ENCODE measurements at places on chromosomes 2 and 18.

DNA sequence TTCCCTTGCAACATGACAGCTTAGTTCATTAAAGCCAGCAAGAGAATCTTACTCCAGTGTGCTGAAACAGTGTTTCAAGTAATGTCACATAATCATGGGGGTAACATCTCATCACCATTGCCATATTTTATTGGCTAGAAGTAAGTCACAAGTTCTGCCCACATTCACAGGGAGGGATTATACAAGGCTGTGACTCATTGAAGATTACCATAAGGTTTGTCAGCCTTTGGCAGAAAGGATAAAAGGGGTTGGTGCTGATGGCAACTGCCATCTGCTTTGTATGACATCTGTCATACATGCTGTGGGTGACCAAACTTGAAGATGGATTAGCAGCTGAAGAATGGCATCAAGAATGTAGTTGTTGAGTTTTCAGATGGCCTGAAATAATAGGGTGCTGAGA is 61.2 kb downstream of the KCNE4 start:
- no peak for DNase-seq

DNA sequence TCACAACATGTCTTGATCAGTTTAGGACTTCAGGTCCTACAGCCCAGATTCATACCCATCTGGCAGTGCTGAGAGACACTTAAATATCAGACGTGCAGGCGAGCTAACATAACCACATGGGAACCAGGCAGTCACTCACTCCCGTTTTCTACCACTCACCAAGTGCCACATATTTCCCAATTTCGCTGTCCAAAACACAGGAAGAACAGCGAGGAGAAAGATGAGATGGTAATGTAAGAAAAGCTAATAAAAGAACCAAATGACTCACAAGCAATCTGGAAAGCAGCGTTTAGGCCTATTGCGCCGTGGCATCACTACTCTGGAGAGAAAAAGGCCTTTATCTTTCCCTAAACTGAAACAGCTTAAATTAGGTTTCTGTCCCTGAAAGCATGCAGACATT is 647.8 kb upstream of the SLC39A10 start:
- DNase-seq = no peak

GRCh38 chr2:105291981-105292380 is 37.6 kb downstream of the TGFBRAP1 start:
- DNase-seq = no peak

- no peak for DNase-seq
These were observed 130.3 kb downstream of the MGAT5 start for GRCh38 chr2:134384131-134384530.

DNA sequence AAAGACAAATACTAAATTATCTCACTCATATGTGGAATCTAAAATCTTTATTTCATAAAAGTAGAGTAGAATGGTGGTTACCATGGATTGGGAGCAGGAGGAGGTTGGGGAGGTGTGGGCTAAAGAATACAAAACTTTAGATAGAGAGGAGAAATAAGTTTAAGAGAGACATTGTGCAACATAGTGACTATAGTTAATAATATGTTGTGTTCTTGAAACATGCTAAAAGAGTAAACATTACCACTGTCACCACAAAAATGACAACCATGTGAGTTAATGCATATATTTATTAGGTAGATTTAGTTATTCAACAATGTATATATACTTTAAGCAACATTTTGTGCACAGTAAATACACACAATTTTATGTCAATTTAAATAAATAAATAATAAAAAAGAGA is 128.5 kb upstream of the COL3A1 start:
- no peak for DNase-seq

GRCh38 chr18:62637403-62637802 is 77.9 kb upstream of the PHLPP1 start:
- no peak for DNase-seq

GRCh38 chr18:650428-650858 is 7.0 kb upstream of the TYMS start:
- no peak for DNase-seq

- no peak for DNase-seq
These were observed 68.8 kb downstream of the VPS54 start for GRCh38 chr2:63950414-63950813.

DNA sequence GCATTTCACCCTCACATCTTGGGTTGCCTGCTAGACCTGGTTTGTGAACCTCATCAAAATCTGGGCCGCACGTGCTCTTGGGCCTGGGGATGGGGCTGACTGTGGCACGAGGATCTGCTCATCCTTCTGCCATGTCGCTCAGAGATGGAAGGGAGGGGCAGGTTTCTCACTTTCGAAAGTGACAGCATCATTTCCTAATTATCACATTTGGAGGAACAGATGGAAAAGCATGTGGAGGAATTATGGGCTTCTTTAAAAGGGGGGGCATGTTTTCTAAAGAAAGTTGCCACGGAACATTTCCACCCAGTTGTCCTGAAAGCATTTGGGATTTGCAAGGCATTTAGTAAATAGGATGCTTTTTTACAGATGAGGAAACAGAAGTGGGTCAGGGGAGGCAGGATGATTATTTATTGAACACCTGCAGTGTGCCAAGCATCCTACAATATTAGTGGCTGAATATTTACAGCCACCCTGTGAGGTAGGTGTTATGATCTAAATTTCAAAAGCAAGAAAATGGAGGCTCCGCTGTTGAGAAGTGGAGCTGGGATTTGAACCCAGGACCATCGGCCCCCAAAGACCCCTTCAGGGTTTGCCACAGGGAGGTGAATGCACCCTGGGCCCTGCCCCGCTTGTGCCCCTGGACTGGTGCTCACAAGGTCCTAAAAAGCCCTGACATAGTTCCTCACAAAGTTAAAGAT is 104.2 kb upstream of the MYCN start:
- DNase-seq = no peak

DNA sequence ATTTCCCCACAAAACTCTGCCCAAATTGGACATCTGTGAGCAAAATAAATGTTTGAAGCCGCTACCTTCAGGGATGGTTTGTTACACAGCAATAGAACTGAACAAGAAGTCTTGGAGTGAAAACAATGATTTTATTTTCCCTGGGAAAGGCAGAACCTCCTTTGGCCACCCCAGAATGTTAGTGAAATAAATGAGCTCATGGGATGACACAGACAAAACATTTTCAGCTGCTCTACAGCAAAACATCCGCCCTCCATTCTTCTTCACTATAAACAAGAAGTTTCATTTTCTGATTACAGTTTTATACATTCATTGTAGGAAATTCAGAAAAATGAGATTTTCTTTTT is 4.3 kb upstream of the EFHD1 start:
- no peak for DNase-seq

GRCh38 chr2:240427729-240428128 is 7.7 kb upstream of the GPC1 start:
- DNase-seq = no peak

DNA sequence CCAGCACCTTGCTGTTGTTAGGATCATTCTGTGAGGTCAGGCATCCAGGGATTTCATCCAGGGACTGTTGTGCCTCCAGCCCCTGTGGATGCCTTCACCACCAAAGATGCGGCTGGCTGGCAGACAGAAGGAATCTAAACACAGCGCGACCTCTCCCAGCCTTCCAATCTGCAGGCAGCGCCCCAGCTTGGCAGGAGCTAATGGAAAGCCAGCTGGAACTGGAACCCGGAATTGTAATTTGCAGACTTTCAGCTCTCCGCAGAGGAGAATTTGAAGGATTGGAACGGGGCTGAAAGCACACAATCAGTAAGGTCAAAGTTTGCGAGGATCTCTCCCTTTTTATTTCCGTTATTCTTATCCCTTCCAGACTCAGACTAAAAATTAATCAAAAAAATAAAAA is 127.8 kb downstream of the TRIB2 start:
- no peak for DNase-seq

- no peak for DNase-seq
These were observed 169.4 kb downstream of the NEDD4L start for GRCh38 chr18:58213440-58213839.

- DNase-seq = no peak
These were observed 196.0 kb downstream of the LDLRAD4 start for GRCh38 chr18:13414521-13414920.

DNA sequence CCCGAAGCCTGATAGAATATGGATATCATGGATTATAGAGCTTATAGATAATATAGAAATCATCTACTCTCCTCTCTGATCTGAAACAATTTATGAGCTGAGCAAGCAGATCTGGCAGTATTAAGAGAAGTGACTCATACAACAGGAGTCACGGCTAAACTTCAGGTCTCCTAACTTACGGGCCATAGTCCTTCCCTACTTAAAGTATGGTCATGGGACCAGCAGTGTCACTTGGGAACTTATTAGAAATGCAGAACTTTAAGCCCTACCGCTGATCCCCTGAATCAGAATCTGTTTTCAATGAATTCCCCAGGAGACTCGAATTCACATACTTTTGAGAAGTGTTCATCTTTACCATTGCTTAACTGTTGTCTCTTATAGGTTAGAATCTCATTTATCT is 195.7 kb upstream of the FANCL start:
- DNase-seq = no peak

DNA sequence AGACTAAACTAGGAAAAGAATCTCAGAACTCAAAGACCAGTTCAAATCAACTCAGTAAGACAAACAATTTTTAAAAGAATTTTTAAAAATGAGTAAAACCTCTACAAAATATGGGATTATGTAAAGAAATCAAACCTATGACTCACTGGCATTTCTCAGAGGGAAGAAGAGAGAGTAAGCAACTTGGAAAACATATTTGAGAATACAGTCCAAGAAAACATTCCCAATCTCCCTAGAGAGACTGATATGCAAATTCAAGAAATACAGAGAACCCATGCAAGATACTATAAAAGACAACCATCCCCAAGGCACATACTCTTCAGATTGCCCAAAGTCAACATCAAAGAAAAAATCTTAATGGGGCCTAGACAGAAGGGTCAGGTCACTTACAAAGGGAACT is 162.7 kb downstream of the WDPCP start:
- no peak for DNase-seq

GRCh38 chr18:8507361-8507760 is 101.9 kb upstream of the RAB12 start:
- no peak for DNase-seq

Data from stimulated activated naive CD4-positive, alpha-beta T cell (primary cell).